ENCODE measurements at places on chromosomes 7 and 10. TPM values are rescaled to one million over a fixed set of nuclear protein-coding genes. Genes with fewer than 3 reads are reported as not detected.
A peak's percentile ranks its signal among the peaks of the same experiment; 100 is the strongest.

GRCh38 chr10:114408968-114409444 is 4.7 kb upstream of the AFAP1L2 start:
- no peak for DNase-seq

DNA sequence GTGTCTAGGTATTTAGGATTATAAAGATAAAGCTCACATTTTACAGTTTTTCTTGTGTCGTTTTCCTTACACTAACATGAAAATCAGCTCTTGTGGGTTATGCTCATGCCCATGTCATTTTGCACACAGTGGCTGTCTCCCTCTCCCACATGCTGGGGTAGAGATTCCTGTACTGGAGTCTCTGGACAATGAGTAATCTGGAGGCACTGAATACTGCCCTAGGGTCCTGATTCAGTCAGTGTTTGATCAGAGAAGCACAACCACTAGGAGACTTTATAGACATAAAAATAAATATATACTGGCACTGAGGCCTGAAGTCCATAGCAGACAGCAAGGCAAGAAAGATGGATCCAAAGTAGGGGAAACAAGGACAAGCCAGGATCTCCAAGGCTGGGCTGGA is 1008.8 kb downstream of the KCNMA1 start:
- DNase-seq, result no peak

- no peak for DNase-seq
These were observed 51.5 kb downstream of the RBM17 start for GRCh38 chr10:6140141-6140841.

The COX15 gene
- total RNA-seq, result 43.6 TPM

DNA sequence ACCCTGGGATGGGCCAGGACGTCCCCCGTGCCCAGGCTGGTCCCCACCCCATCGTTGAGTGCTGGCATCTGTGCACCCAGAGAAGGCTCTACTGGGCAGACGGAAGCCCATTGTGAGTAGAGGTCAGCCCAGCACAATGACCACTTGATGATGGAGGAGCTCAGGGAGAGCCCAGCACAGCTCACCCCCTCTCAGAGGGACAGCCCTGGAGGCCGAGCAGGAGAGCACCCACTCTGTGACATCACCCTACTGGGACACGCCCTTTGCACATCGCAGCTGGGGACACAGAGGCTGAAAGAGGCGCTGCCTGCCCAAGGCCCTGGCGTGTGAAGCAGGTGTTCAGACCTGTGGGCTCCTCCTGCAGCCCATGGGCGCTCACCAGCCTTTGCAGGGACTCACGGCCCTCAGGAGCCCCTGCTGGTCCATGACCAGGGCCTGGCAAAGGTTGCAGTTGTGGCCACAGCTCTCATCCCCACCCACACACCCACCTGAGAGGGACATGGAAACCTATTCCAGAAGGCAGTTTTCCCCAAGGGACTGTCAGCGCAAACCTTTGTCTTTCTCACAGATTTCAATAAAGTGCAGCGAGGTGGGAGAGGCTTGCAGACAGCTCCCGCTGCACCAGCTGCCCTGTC is 67.2 kb upstream of the PPP2R2D start:
- DNase-seq, result no peak

The ASIC3 gene
- total RNA-seq, result 0.82 TPM

GRCh38 chr10:55410415-55410885 is 609.4 kb upstream of the PCDH15 start:
- peak; percentile 17 for DNase-seq

- no peak for DNase-seq
These were observed 1.1 kb upstream of the TNPO3 start for GRCh38 chr7:129055861-129056464.

GRCh38 chr10:98485959-98486358 is 39.2 kb upstream of the HPS1 start:
- DNase-seq, result no peak

The NUTM2E gene
- under 0.01 TPM for total RNA-seq

DNA sequence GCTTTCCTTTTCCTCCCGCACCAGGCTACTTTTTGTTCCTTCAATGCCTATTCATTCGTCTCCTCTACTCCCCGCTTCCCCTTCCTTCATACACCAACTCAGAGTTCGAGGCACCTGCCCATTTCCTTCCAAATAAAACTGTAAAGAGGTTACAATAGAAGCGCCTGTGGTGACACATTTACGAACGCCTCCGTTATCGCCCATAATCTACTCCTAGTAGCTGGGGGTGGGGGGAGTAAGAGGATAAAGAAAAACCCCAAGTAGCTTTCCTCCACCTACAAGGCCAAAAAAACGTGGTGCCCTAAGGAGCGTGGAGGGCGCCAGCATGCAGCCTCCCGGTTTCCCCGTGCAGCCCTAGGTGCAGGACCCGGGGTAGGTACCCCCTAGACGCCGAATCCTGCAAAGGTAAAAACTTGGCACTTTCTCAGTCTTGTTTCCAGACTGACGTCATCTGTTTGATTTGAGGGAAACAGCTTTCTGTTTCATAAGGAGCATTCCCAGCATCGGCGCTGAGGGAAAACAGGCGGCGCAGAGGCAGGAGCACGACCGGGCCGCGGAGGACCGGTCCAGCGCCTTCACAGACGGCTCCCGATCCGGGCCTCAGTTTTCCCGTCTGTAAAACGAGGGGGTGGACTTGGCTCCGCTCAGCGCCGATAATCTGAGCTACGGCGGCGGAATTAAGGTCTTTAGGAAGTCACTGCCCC is 922 bp downstream of the PPA1 start:
- DNase-seq, result no peak

The COL13A1 gene
- 2.0 TPM for total RNA-seq

The NEUROG3 gene
- not detected for total RNA-seq

DNA sequence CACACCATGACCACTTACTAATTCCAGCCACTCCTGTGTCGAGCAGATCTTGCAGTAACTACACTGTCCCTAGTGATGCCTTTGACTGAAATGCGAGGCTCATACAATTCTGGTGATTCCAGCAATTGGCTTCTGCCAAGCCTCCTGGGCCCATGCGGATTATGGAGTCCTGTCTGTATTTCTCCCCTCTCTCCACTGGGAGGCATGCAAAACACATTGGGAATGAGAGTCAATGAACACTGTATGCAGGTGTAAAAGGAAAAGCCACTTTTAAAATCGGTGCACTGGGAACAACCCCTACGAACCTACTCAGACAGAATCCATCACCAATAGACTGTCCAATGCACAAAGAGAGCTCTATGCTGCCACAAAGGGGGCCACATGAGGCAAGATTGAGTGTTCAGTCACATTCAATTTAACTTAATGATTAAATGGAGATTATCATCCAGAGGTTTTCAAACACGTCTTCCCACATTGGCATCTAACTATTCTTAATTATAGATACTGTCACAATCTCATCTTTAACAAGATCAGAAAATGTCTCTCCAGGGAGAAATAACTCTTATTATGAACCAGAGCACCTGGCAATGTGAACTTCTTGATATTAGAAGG is 550.6 kb downstream of the GLRX3 start:
- peak; percentile 17 for DNase-seq

DNA sequence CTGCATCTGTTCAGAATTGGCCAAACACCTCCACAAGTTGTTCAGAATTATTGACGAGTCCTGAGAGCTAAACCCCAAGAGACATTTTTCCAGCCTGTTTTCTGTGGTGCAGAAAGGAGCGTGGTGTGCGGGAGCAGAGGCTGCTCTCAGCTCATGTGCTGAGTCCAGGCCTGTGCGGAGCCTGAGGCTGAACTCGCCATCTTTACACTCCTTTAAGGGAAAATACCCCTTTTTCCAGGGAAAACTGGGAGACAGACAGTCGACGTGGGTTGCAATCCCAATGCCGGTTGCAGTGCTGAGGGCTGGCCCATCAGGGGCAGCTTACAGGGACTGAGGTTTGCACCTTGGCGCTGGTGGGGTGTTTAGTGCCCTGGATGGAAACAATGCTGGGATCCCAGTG is 112.2 kb downstream of the ADARB2 start:
- no peak for DNase-seq

Measured in frontal cortex (tissue), 4 donors.